Mesothelial cell of epicardium (in vitro differentiated cells): ENCODE measurements at places on chromosomes 16 and 17.

GRCh38 chr17:56011406-56012131, 141.7 kb upstream of the ANKFN1 start:
- no peaks in the 10 kb centered on the region for H3K4me1 ChIP-seq
- H3K4me3 ChIP-seq: no peak overlapping the region
- no peak overlapping the region for H3K27ac ChIP-seq

DNA sequence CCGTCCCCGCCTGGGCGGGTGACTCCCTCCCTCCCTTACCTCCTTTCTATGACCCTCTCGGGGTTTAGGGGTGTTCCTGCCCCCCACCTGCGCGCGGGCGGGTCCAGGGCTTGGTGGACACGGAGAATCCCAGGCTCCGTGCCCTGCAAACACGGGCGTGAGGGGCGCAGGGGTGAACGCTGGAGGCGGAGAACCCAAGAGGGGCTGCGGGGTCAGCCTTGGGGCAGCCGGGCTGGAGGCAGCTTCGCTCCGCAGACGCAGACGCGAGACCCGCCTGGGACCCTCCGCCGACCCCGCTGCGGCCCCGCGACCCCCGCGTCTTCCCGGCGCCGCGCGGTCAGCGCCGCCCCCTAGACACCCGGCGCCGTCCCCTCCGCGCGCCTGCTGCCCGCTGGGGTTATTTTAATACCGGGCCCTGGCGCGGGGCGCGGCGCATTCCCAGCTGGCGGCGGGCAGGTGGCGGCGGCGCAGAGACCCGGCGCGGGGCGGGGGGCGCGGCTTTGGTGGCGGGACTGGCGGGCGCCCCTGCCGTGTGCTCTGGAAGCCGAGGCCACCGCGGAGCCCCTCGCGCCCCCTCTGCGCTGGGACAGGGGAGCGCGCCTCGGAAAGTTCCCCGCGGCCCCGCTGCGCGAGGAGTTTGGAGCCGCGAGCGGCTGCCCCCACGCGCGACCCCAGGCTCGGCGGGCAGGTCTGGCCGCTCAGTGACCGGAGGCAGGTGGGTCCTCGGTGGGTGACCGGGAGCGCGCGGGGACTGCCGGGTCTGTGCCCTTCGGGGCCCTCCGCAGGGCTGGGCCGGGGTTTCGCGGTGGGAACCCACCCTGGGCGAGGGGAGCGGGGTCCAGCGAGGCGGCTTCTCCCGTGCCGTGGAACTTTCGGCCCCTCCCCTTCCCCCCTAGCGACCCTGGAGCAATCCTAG, at the start of gene UTS2R:
TSS of gene UTS2R (plus strand) at position 433 of the 916 bp plus-strand sequence. CDS start 2,560 bp downstream, outside the sequence.
- peaks cover 10% of the 10 kb centered on the region for H3K27me3 ChIP-seq
- H3K4me3 ChIP-seq: peak within 1 kb of the TSS; percentile 63
- peak within 1 kb of the TSS; percentile 25 for H3K27ac ChIP-seq
- H3K36me3 ChIP-seq: no peaks in the 10 kb centered on the region

DNA sequence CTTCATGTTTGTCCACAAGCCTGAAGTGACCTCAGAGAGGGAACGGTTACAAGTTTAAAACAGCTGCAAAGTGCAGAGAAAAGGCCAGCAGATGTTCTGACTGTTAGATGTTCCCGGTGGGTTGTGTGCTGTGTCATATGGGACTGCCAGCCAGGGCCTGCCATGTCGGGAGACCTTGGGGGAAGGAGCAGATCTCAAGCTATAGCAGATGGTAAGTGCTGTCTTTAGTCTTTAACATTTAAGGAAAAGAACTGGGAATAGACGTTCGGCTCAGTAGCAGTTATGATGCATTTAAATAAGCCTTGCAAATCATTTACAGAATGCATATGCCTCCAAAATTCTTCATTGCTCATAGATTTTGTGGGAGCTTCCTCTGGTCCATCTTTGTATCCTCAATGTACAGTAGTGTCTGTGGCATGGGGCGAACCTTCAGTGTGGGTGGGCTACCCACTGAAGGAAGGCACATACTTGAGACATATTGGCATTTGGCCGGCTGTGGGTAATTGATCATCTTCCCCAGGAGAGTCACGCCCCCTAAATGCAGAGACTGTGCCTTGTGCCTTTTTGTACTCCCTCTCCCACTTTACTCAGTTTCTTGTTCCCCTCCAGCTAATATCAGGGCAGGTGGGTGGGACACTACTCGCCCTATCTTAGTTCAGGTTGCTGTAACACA, 131.9 kb downstream of the NPIPB5 start:
- no peaks in the 10 kb centered on the region for H3K4me1 ChIP-seq
- no peaks in the 10 kb centered on the region for H3K27me3 ChIP-seq
- DNase-seq: no peak
- no peak overlapping the region for H3K4me3 ChIP-seq

DNA sequence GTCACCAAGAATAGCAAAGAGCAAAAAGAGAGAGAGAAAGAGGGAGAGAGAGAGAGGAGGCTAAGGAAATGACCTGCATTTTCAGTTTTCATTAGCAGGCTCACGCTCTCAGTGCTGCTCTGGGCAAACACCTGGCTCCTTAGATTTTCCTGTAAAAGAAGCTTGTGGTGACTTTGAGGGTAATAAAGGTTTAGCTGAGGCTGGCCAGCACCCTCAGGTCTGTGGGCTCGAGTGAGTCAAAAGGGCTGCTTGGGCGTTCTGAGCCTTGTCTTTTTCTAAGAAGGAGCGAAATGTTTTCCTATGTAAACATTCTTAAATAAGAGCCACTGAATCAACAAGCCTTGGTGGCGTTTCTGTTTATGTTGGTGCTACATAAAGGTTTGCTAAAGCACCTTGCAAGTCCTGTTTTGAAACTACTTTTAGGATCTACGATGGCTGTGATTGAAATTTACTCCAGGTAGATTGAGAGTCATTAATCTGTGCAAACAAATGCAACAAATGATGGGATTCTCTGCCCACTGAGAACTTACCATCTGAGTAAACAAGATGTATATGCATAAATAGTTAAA, 38.8 kb downstream of the SHISA6 start:
- no peak for DNase-seq
- H3K27ac ChIP-seq: no peak overlapping the region

DNA sequence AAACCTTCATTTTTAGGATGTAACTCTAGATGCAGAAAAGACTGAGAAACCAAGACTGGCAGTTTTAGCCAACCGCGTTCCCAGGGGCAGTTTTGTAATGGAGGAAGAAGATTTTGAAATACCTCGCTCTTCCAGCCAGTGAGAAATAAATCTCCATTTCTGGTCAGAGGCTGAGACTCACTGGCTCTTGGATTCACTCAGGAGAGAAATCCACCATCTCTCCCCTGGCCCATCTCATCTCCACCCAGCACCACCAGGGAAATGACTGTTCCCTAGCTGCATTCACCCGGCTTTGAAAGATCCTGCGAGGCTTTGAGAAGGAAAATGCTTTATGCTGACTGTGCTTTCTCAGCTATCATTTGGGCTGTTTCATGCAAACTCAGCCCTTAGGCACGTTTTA, 185.2 kb downstream of the SOX9 start:
- no peak overlapping the region for H3K27ac ChIP-seq
- peaks cover 2% of the 10 kb centered on the region for H3K4me1 ChIP-seq
- no peak overlapping the region for H3K4me3 ChIP-seq
- DNase-seq: no peak
- H3K27me3 ChIP-seq: no peaks in the 10 kb centered on the region

DNA sequence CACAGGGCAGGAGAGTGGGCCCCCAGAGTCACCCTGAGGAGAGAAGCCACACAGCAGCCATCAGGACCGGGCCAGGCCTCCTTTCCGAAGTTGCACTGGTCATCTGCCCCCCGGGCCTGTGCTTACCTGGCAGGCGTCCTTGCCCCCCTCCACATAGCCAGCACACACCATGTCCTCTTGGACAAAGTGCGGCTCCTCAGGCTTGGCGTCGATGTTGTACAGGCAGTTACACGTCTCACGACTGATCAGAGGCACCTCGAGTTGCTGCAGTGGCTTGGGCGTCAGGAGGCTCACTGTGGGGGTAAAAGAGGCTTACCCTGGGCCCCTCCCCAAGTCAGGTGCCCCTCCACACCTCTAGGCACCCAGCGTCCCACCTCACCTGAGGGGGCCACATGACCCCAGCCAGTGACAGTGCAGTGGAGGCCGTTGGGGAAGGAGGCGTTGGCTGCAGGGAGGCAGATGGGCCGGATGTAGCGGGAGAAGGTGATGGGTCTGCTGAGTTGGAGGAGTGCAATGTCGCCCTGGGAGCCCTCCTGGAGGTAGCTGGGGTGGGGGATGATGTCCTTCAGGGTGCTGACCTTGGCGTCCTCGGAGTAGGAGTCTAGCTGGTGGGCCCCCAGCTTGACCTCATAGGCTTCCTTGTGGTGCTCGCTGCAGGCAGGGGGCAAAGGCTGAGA, 3.1 kb downstream of the PRSS8 start:
- H3K27me3 ChIP-seq: no peaks in the 10 kb centered on the region
- H3K27ac ChIP-seq: peak overlapping the region; percentile 16
- DNase-seq: no peak
- peaks cover 50% of the 10 kb centered on the region for H3K4me1 ChIP-seq

DNA sequence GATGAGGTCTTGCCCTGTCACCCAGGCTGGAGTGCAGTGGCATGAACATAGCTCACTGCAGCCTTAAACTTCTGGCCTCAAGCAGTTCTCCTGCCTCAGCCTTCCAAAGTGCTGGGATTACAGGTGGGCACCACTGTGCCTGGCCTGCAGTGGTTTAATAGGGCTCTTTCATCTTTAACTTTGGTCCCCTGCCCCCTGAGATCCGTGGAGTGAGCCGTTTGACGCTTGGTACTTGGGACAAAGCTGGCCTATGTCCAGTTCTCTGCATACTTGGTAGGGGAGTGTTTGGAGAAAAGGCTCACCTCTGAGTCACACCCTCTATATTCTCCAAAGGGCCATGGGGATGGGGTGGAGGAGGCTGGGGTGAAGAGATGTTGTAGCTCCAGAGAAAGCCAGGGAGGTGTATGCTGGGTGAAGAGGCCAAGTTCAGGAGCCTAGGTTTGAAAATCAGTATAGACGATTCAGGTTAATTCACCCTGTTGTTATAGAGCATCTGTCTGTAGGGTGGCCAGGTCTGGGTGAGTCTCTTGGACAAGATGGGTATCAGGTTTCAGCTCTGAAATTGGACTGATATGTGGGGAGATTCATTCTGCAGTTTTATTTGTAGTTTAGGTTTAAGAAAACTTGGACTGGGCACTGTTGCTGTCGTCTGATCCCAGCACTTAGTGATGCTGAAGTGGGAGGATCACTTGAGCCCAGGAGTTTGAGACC, 17.6 kb downstream of the ABCC1 start:
- H3K27me3 ChIP-seq: no peaks in the 10 kb centered on the region
- H3K27ac ChIP-seq: peak overlapping the region; percentile 62
- H3K4me1 ChIP-seq: peaks cover 8% of the 10 kb centered on the region
- H3K36me3 ChIP-seq: peaks cover 32% of the 10 kb centered on the region
- H3K4me3 ChIP-seq: no peak overlapping the region

GRCh38 chr16:53743149-53743566, 39.2 kb downstream of the FTO start:
- no peak for DNase-seq
- no peak overlapping the region for H3K4me3 ChIP-seq
- no peaks in the 10 kb centered on the region for H3K27me3 ChIP-seq
- peaks cover 35% of the 10 kb centered on the region for H3K4me1 ChIP-seq
- peaks cover 9% of the 10 kb centered on the region for H3K36me3 ChIP-seq

GRCh38 chr16:12965274-12965804, 63.9 kb downstream of the SHISA9 start:
- no peaks in the 10 kb centered on the region for H3K27me3 ChIP-seq
- no peak overlapping the region for H3K27ac ChIP-seq
- H3K36me3 ChIP-seq: no peaks in the 10 kb centered on the region
- DNase-seq: no peak

DNA sequence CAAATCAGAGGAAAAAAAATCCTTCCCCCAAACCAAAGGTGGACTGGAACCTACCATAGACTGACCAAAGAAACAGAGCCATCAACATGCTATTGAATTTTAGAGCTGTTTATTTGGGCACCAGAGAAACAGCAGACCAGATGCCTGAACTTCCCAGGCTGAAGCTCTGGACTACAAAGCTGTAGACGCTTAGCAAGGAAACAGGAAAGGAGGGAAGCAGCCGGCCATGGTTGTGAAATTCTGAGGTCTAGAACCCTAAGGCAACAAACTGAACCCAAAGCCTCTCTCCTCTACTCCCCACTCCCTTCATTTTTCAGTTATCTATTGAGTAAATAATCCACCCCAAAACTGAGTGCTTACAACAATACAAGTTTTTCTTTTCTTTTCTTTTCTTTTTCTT, 45.4 kb upstream of the MEIOC start:
- no peak for DNase-seq
- no peaks in the 10 kb centered on the region for H3K36me3 ChIP-seq
- peak overlapping the region; percentile 88 for H3K27ac ChIP-seq

GRCh38 chr16:4409081-4409932, 7.1 kb downstream of the CORO7 start:
- no peaks in the 10 kb centered on the region for H3K27me3 ChIP-seq
- H3K4me3 ChIP-seq: no peak overlapping the region
- no peak overlapping the region for H3K27ac ChIP-seq
- DNase-seq: no peak

DNA sequence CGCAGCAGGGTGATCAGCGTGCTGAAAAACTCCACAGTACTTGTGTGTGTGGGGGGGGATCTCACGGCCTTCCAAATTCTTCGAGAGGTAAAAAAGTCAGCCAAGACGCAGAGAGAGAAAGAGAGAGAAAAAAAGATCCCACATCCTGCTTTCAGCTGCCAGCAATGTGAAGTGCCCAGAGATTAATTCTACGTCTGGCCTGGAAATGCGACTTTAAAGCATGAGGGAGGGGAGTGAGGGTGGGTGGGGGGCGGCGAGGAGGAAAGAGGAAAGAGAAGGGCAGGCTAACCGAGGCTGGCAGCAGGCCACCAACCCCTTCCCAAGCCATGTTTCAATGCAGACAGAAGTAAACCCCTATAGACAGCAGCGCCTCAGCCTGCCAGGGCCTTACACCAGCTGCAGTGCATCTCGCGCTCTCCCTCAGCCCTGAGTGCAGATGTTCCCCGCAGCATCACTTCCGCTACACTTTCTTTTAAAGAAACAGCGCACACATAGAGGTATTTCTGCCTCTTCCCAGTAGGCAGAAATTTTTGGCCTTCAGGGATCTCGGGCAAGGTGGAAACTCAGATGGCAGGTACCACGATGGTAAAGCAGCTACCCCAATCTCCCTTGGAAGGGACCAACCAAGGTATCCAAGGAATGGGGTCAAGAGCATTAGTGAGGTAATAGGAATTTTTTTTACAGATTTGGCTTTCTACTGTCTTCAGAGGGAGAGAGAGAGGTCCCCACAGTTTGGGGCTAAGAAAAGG, 87.8 kb downstream of the SMG6 start:
- H3K4me1 ChIP-seq: peaks cover 60% of the 10 kb centered on the region
- peaks cover 6% of the 10 kb centered on the region for H3K36me3 ChIP-seq
- peak; percentile 60 for DNase-seq
- peak overlapping the region; percentile 98 for H3K27ac ChIP-seq
- peak overlapping the region; percentile 33 for H3K4me3 ChIP-seq
- H3K27me3 ChIP-seq: no peaks in the 10 kb centered on the region
